ENCODE measurements at places on chromosomes 5 and 9.

- DNase-seq, result no peak
These were observed 41.0 kb downstream of the FXN start for GRCh38 chr9:69076550-69076949.

- DNase-seq, result no peak
These were observed 37.7 kb upstream of the PAPPA start for GRCh38 chr9:116115761-116116353.

DNA sequence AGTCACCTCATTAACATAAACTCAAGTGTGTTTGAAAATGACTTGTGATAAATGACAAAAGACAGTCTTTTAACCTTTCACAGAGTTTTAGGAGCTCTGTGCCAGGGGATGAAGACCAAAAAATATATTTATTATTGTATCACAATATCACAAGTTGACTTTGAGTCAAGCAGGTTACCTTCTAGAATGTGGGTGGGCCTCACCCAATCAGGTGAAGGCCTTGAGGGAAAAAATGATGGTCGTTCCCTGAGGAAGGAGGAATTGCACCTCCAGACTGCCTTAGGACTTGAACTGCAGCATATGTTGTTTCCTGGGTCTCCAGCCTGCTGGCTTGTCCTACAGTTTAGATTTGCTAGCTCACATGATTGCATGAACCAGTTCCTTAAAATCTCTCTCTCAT is 41.6 kb upstream of the PANK3 start:
- no peak for DNase-seq

DNA sequence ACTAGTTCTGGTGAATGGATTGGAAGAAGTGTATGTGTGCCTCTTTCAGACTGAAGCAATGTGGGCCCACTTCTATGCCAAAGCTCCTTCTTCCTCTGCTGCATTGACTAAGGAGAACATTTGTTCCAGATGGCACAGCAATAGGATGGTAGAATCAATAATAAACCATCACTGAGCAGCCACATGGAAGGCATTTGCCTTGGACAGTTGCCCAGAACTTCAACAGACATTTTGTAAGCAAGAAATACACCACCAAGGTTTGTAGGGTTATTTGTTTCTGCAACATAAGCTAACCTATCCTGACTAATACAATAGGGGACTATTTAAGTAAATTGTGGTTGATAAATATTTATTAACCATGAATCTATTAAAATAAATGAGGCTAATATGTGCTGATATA is 37.7 kb upstream of the CSNK1G3 start:
- DNase-seq, result no peak

GRCh38 chr9:10339152-10339551 is 273.6 kb downstream of the PTPRD start:
- no peak for DNase-seq

- DNase-seq, result no peak
These were observed 23.5 kb upstream of the TENT2 start for GRCh38 chr5:79588696-79589095.

DNA sequence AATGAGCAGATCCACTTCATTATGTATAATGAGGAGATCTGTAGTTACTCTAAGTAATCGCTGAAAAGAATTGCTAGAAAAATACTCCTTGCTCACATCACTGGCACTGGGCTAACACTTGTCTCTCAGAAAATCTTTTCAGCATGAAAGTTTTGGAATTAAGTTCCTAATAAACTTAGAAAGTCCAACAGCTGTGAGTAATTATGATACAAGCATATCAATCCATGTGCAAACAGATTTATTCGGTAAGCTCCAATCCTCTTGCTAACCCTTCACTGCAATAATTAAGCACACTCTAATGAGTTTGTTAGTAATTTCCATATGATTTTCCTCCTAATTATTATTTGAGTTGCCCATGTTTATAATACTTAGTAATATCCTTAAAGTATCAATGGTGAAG is 652.6 kb upstream of the WWC1 start:
- no peak for DNase-seq

DNA sequence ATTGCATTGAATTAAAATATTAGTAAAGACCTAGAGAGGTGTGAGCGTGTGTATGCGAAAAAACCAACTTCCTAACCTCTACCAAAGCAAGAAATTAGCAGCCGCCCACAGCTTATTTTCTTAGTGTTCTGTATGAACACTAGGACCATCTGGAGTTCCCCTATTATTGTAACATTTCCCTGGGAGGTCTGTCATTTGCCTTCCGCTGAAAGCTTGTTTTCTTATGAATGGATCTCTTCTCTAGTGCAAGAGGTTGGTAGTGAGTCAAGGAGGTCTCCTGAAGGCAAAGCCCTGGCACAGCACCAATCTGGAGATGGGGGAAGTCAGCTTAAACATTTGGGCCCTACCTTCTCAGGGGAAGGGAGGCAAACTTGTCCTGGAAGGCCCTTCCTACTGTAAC is 10.8 kb downstream of the TNFSF8 start:
- no peak for DNase-seq

- DNase-seq, result no peak
These were observed 57.2 kb downstream of the MEF2C start for GRCh38 chr5:88825584-88826315.

- DNase-seq, result no peak
These were observed 44.6 kb upstream of the SHOC1 start for GRCh38 chr9:111839387-111839786.

GRCh38 chr5:135376961-135377624 is 21.9 kb downstream of the MACROH2A1 start:
- DNase-seq, result no peak

- DNase-seq, result no peak
These were observed 29.4 kb upstream of the ADAMTS2 start for GRCh38 chr5:179374506-179375235.

- no peak for DNase-seq
These were observed 354.3 kb upstream of the CDH9 start for GRCh38 chr5:27392716-27393115.

DNA sequence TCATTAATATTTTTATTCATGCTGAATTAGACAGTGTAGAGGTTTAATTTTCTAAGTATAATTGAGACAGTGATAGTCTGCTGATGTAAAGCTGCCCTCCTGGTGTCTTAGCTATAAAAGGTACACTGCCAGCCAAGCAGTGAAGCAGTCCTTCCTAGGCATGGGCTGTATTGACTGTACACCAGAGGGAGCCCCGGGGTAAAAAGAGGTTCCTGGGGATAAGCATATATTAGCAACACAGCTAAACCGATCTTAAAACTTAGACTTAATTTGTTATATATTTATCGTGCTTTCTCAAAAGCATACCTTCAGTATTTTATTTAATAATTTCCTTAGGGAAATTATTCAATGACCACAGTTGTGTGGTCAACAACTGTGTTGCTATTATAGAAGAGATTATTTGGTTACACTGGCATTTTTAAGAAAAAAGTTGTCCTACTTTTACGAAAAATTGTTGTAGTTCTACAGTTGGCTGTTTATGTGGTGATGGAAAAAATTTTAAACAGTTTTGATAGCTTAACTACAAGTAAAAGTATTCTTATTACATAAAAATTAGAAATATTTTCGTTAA is 68.8 kb downstream of the ELL2 start:
- DNase-seq, result no peak

- no peak for DNase-seq
These were observed 933.4 kb upstream of the PTPRD start for GRCh38 chr9:11546231-11546630.

- DNase-seq, result no peak
These were observed 97.0 kb downstream of the DRD1 start for GRCh38 chr5:175347027-175347426.

GRCh38 chr5:177040814-177041420 is 18.4 kb downstream of the ZNF346 start:
- DNase-seq, result no peak

- no peak for DNase-seq
These were observed 33.4 kb downstream of the GRIA1 start for GRCh38 chr5:153523831-153524230.

DNA sequence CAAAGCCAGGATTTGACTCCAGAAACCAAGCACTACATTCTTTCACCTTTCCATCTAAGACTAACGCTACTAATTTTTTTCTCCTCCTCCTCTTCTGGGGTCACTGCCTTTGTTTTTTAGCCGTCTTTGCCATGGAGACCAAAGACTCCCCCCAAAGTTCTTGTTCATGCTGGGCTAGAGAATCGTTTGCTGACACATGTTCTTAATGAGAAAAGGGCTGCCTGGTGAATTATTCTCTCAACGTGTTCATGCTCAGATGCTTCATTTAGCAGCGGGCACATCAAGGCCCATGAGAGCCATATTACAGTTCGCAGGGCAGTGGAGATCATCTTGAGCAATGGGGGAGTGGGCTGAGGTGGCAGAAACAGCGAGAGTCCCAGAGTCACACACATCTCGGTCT is 134.9 kb downstream of the SLIT3 start:
- no peak for DNase-seq

GRCh38 chr5:61632064-61632463 is 300.0 kb downstream of the ZSWIM6 start:
- no peak for DNase-seq

DNA sequence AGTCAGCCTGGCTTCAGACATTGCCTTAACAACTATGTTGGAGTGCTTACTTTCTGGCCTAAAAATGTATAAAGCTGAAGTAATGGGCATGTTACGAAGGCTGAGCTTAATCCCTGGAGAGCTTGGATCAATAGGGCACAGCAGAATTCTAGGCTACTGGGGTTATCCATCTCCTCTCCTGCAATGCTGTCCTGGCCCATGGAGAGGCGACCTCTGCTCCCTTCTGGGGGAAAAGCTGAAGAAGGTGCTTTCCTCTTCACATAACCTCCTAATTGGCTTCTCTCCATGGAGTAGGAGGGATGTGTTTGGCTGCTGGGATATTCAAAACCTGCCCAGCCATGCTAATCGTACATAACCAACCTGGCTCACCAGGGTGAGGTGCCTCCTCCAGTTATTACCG is 403.5 kb downstream of the DMRT2 start:
- no peak for DNase-seq

DNA sequence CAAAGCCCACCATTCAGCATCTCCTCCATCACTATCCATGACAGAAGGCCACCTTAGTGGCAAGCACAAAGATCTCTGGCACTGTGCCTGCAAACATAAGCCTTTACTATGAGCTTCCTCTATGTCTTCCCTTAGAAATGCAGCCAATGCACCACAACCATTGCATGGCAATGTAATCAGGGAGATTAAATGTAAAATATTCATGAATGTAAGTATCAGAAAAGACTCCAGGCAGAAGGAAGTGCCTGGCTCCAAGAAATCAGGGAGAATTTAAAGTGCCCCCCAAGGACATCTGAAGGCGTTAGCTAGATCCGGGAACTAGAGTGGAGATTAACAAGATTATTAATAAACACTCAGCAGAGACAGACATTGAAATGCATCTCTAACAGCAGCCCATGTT is 32.5 kb upstream of the MYORG start:
- no peak for DNase-seq

GRCh38 chr9:104658496-104659195 is 35.7 kb upstream of the OR13D1 start:
- DNase-seq, result no peak

DNA sequence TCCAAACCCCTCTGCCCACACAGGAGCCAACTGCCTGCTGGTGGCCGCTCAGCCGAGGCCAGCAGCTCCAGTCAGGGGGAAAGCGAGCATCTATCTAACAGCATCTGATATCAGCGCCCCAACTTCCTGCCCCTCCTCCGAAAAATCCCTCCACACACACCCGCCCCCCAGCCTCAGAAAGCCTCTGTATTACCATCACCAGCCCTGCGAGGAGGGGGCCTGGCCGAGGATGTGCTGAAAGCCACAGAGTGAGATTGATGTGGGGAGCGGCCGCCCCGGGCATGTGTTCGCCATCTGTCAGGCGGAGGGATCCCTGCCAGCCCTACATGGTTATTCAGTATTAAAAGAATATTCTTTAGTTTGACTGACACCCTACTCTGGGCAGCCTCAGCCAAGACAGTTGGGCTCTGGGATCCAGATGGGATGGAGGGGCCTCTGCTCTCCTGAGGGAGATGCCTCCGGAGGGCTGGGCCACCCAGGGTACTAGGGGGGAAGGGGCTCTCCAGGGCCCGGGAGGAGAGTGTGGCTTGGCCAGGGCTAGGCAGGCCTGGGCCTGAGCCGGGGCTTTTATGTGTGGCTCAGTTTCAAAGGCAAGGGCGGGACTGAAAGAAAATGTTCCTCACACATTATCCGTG is 98.0 kb downstream of the HSD17B3 start:
- DNase-seq, result no peak

DNA sequence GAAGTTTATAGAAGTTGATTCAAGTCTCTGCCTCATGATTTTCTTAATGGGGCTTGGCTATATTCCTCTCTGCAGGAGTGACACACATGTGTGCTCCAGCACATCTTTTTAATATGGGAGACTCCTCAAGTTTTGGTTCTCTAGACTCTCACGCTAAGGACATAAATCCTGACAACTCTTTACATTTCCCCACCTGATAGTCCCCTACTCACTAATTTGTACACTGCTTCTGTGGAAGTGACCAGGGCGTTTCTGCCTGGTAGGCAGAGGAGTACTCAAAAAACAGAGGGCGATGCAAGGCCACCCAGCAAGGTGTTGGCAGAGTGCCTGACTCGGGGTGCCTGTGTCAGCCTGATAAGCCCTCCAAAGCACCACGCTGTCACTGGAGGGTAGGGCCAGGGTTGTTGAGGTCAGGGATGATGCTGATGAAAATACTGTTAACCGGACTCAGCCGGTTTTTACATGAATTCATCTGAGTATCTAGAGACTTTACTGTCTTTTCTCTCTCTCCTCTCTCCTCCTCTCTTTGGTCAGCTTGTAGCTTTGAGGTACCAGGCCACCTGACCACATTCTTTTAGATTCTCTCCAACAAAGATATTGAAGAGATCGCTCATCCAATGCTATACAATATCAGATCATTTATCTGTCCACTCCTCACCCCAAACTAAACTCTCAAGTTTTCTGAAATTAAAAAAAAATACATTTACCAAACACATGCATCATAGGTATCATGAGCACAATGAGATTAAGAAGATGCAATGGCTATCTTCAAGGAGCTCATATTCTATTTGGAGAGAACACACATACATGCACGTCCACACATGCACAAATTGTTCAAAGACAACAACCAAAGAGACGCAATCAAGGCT is 205.2 kb downstream of the PIK3R1 start:
- DNase-seq, result no peak

- no peak for DNase-seq
These were observed 450.0 kb downstream of the TLE1 start for GRCh38 chr9:81239388-81239787.

DNA sequence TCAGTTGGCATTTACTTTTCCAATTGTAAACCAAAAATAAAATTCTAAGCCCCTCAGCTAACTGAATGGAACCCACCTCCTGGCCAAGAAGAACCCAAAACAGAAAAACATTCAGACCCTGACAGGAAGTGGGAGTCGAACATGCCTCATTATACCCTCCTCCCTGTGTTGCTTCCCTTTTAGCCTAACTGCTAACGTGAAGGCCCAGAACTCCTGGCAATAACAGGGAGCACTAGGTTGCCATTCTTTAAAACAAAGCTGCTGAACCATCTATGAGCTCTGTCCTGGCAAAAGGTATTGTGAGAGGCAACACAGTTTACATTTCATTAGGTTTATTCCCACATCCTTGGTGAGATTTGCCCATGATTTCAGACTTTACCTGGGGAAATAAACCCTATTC is 481.4 kb downstream of the CHSY3 start:
- no peak for DNase-seq

GRCh38 chr5:154258531-154259217 is 68.1 kb downstream of the GALNT10 start:
- DNase-seq, result no peak

GRCh38 chr5:139023286-139023685 is 148.2 kb upstream of the LRRTM2 start:
- no peak for DNase-seq

GRCh38 chr5:140298183-140298601 is 4.7 kb downstream of the PFDN1 start:
- no peak for DNase-seq

Measured in activated T-helper 2 cell treated with anti-CD3 and anti-CD28 coated beads, Interferon-gamma antibody, Interleukin-2, Interleukin-4, amounts not matched to agents 10 μg/mL and 5 μg/mL and 100 μg/mL, durations not matched to agents 14 hours and 24 hours and 36 hours (primary cell).